ENCODE measurements at places on chromosomes 16 and 17.
A peak's percentile ranks its signal among the peaks of the same experiment; 100 is the strongest.

GRCh38 chr16:83934684-83934977 lies 18.4 kb upstream of the OSGIN1 start:
- H3K4me1 ChIP-seq: no peaks in the 10 kb centered on the region
- DNase-seq: no peak
- no peak overlapping the region for H3K27ac ChIP-seq
- H3K36me3 ChIP-seq: no peaks in the 10 kb centered on the region
- no peak overlapping the region for H3K4me3 ChIP-seq

DNA sequence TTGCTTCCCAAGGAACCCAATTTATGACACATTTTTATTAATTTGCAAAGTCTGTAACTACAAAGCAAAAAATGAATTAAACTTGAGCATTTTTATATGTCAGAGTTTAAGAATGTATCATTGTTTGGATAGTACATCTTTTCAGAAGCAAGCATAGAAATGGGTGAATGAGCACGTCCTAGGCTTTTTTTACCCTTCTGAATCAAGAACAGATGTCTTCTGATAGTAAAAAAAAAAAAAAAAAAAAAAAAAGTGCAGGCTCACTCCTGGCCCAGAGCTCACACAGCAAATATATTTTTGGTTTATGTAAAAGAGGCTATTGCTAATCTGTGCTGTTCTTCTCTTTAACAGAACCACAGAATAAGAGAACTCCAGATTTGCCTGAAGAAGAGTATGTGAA lies 6.3 kb downstream of the TERF2IP start:
- H3K27me3 ChIP-seq: no peaks in the 10 kb centered on the region
- no peak overlapping the region for H3K4me3 ChIP-seq
- H3K27ac ChIP-seq: peak overlapping the region; percentile 56
- peaks cover 17% of the 10 kb centered on the region for H3K4me1 ChIP-seq
- DNase-seq: no peak
- peaks cover 54% of the 10 kb centered on the region for H3K36me3 ChIP-seq

- no peak overlapping the region for H3K27ac ChIP-seq
- no peak for DNase-seq
- H3K4me3 ChIP-seq: no peak overlapping the region
- H3K4me1 ChIP-seq: no peaks in the 10 kb centered on the region
Measured at GRCh38 chr17:35684055-35684802, 47.2 kb upstream of the RASL10B start.

- no peak overlapping the region for H3K27ac ChIP-seq
- H3K4me1 ChIP-seq: no peaks in the 10 kb centered on the region
- H3K27me3 ChIP-seq: no peaks in the 10 kb centered on the region
Measured at GRCh38 chr16:13083681-13084080, 182.3 kb downstream of the SHISA9 start.

DNA sequence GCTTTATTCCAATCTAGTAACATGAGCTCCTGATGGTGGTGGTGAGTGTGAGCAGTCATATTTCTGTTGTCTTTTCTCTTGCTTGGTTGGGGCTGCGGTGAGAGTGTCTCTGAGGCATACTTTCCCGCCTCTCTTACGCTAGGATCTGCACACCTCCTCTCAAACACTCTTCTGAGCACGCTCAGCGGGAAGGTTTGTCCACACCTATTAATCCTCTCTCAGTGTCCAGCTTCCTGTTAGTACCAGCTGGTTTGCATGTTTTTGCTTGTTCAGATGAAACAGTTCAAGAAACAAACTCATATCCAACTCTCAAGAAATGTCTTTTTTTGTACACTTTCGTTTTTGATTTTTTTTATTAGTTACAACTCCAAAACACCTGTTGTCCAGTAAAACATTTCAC lies 89.5 kb downstream of the CCDC182 start:
- peaks cover 6% of the 10 kb centered on the region for H3K4me1 ChIP-seq
- H3K4me3 ChIP-seq: no peak overlapping the region
- no peak overlapping the region for H3K27ac ChIP-seq
- DNase-seq: no peak

DNA sequence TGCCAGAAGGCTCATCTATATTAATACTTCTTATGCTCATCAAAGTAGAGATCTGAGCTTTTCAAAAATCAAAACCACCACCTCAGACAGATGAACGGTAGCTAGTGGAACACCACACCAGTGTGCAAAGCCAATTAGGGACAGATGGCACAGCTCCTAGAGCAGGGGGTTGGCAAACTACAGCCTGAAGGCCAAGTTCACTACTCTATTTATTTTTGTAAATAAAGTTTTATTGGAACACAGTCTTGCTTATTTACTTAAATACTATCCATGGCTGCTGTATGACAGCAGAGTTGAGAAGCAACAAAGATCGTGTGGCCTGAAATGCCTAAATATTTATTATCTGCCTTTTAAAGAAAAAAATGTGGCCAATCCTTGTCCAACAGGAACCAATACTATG lies 56.8 kb downstream of the AMFR start:
- no peaks in the 10 kb centered on the region for H3K27me3 ChIP-seq
- no peak overlapping the region for H3K4me3 ChIP-seq
- H3K27ac ChIP-seq: no peak overlapping the region

DNA sequence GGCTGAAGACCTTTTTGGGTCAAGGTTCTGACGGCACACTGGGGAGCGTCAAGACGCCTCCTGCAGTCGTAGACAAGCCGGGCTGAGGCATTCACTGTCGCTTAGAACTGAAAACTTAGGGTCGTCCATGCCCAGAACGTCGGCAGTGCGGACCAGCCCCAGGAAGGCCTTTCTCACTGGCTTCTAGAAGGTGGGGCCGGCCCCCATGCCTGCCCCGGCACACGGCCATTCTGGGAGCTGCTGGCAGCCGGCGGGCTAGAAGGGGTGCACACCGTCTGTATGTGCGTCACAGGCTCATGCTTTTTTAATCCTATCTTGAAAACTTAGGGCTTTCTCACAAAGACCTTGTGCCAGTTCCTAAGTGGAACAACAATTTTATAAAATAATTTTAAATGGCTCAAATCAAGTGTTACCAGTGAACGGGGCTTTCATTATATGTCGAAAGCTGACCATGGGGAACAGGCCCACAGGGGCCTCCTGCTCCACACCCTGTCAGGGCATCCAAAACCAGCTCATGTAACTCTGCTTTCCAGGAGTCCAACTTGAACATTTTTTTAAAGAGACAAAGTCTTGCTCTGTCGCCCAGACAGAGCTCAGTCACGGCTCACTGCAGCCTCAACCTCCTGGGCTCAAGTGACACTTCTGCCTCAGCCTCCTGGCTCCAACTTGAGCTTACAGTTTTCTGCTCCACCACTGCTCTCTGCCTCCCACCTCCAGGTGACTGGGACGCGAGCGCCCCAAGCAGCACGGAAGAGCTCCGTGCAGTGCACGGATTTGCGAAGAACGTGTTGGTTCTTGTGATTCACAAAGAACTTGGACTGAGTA lies 111.2 kb downstream of the ANKRD11 start:
- no peak overlapping the region for H3K4me3 ChIP-seq
- peaks cover 2% of the 10 kb centered on the region for H3K36me3 ChIP-seq
- no peak overlapping the region for H3K27ac ChIP-seq
- H3K27me3 ChIP-seq: no peaks in the 10 kb centered on the region

- no peak overlapping the region for H3K4me3 ChIP-seq
- no peaks in the 10 kb centered on the region for H3K27me3 ChIP-seq
- no peaks in the 10 kb centered on the region for H3K36me3 ChIP-seq
- no peak for DNase-seq
Measured at GRCh38 chr17:20187049-20187448, 177.9 kb downstream of the SPECC1 start.

DNA sequence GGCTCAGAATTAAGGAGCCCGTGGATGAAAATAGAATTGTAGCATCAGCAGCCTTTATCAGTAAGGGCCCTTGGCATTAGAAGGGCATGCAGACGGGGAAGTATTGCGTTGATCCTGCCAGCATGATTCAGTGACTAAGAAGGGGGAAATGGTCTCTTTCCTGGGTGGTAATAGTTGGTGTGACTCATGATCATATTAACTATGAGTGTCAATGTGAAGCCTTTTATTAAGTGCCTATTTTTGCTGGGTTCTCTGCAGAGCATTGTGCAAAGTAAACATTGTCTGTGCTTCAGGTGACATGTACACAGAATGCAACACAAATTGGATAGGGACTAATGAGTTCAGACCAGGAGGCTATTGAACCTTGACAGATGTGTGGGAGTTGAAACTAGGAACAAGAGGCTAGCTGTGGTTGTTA lies 24.5 kb downstream of the RCVRN start:
- no peak overlapping the region for H3K27ac ChIP-seq
- no peaks in the 10 kb centered on the region for H3K4me1 ChIP-seq
- H3K27me3 ChIP-seq: no peaks in the 10 kb centered on the region
- H3K4me3 ChIP-seq: no peak overlapping the region

GRCh38 chr17:47956791-47957590 lies 692 bp downstream of the PRR15L start:
- H3K27me3 ChIP-seq: no peaks in the 10 kb centered on the region
- no peaks in the 10 kb centered on the region for H3K4me1 ChIP-seq
- DNase-seq: no peak
- no peak overlapping the region for H3K27ac ChIP-seq
- no peaks in the 10 kb centered on the region for H3K36me3 ChIP-seq

GRCh38 chr17:34579017-34579946 lies at the start of gene TMEM132E:
Gene TMEM132E (plus strand): TSS chr17:34579582. CDS start chr17:34581077, 1,495 bp downstream.
- no peaks in the 10 kb centered on the region for H3K36me3 ChIP-seq
- no peak for DNase-seq
- peak within 1 kb of the TSS; percentile 38 for H3K4me3 ChIP-seq
- H3K27ac ChIP-seq: no peak within 1 kb of the TSS
- peaks cover 63% of the 10 kb centered on the region for H3K27me3 ChIP-seq

GRCh38 chr16:70565053-70565452 lies 41.4 kb downstream of the SF3B3 start:
- H3K4me3 ChIP-seq: no peak overlapping the region
- H3K4me1 ChIP-seq: no peaks in the 10 kb centered on the region
- peaks cover 100% of the 10 kb centered on the region for H3K36me3 ChIP-seq
- no peak overlapping the region for H3K27ac ChIP-seq
